Stimulated activated CD4-positive, alpha-beta T cell treated with anti-CD3 and anti-CD28 coated beads, Interleukin-15, amount 100 ng/mL, for 1 hour (primary cell): ENCODE measurements at places on chromosomes 16 and 17.
A peak's percentile ranks its signal among the peaks of the same experiment; 100 is the strongest.

DNA sequence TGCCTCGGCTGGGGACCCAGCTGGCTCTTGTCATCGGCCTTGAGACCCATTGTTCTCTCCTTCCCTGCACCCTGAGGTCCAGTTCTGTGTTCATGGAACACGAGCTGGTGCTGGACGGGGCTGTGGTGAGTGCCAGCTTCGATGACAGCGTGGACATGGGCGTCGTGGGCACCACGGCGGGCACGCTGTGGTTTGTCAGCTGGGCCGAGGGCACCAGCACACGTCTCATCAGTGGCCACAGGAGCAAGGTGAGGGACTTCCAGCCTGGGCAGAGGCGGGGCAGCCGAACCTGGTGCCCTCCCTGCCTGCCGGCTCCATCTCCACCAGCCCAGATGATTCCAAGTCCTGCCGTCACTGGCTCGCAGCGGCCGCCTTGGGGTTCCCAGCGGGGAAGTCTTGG lies 5.3 kb upstream of the RHOT2 start:
- no peak for DNase-seq

- DNase-seq = peak; percentile 44
These were observed 3.0 kb downstream of the UBALD2 start for GRCh38 chr17:76268015-76268749.

DNA sequence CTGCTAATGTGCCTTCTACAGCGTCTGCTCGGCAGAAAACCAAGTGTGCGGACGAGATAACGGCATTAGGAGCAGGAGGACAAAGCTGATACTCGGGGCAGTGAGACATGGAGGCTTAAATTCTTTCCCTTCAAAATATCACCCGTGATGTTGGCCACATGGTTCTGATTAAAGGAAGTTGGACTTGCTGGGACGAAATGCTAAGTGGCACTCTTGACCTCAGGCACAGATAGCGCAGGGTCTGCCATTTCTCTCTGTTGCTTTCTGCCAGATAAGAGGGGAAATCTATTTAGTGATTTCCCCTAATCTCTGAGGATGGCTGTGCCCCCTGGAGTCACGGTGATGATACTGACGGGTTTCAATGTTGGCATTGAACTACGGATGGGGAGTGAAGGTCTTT lies 509.6 kb upstream of the EEF2KMT start:
- DNase-seq = no peak

GRCh38 chr16:59088431-59088830 lies 354.3 kb upstream of the GOT2 start:
- no peak for DNase-seq

- DNase-seq = no peak
These were observed 16.0 kb upstream of the NUDT16L1 start for GRCh38 chr16:4677390-4677789.

- DNase-seq = no peak
These were observed 2.9 kb upstream of the SIRT7 start for GRCh38 chr17:81920612-81921536.

DNA sequence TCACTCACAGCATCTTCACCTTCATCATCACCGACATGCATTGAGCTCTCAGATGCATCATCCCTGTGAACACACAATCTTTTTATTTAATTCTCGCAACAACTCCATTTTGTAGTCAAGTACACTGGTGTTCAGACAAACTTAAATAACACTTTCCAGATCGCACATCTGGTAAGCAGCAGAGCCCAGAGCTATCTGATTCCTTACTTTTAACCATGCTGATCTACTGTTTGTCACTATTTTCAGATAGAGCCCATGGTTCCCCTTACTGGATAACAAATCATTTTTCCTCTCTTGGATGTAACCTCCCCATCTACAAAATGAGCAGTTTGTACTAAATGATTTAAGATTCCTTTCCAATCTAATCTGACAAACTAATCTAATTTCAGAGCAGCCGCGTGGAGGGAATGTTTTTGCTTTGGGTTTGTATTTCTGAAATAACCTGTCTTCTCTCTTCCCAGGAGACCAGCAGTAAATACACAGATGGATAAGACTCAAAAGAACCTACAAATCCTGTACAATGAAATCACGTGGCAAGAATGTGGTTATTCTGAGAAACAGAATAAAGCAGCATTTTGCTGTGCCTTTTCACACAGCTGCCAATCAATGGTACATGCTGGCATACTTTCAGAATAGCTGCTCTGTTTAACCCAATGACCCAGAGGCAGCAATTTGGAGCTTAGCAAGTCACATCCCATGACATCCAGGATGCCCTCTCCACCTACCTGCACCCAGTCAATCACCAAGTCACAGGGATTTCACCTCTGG lies 72.9 kb upstream of the CCL2 start:
- DNase-seq = no peak

DNA sequence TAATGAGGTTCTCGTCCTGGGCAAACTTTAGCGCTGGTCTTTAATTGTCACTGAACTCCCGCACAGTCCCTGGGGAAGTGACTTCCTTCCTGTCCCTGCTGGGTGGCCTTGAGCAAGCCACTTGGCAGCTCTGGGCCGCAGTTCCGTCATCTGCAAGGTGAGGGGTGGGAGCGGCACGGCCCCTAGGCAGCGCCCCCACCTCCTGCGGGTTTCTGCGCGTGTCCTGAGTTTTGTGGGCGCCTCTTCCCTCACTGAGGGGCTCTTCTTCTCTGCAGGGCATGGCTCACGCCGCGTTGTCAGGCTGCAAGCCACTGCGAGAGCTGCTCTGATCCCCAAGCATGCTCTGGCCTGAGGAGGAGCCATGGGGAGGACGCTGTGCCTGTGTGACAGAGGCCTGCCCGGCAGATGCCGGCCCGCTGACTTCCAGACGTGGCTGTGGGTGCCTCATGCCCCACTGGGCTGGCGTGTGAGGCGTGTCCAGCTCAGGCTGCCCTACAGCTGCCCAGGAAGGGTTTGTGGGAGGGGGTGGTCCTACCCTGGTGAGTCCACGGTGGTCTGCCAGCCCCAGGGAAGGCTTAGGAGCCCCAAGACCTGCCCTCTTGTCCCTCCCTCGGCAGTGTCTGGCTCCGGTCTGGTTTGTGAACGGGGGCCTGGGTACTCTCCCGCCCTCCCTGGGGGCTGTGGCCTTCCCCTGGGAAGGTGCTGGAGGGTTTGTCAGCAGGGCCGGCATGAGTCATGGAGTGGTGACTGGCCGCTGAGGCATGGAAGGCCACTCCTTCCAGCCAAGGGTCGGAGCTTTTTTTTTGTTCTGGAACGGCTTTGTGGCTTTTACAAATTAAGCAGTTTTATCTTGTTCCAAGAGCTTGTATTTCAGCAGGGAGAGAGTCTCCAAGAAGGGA lies 182.0 kb downstream of the SEC14L1 start:
- no peak for DNase-seq

DNA sequence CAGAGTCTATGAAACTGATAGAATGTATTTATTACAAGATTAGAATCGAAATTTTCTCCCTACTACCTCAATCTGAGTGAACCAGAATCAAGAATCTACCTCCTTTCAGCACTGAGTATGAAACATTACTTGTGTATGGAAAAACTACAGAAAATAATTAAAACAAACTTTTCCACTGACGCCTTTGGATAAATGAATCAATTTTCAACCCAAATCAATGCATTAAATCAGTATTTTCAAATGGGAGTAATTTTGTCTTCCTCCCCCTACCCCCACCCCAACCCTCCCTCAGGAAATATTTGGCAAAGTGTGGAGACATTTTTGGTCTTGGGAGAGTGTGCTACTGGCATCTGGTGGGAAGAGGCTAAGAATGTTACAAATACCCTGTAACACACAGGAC lies 7.8 kb upstream of the ABCA10 start:
- DNase-seq = no peak

DNA sequence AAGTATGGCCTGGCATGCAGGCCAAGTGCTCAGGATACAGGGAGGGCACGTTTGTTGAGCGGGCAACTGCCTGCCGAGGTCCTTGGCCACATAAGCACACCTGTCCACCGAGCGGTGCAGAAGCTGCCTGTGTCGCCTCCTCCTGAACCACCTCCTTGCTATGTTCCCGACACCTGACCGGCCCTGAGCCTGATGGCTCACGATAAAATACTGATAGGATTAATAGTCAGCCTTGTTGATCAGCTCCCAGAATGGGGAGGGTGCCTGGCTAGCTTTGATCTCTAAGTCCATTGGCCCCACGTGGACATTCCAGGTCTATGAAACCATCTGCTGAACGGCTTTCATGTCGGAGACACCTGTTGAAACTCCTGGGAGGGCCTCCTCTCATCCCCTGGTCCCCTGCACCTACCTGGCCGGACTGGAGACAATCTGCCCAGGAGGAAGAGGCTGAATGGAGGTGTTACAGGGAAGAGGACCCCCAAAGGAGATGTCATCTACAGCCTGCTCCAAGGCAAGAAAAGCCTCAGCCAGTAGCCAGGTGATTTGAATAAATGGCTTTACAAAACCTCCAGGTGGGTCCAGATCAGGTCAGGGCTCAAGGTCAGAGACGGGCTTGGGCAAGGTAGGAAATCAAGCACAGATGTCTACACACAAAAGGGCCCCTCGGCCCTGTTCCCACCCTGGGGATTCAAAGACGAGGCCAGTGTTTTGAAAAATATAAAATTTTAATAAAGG lies 33.4 kb downstream of the AXIN2 start:
- no peak for DNase-seq

GRCh38 chr16:65666132-65666941 lies 544.5 kb upstream of the CDH11 start:
- DNase-seq = no peak

GRCh38 chr16:29760567-29761279 lies 14.9 kb upstream of the C16orf54 start:
- DNase-seq = no peak

- DNase-seq = no peak
These were observed 22.7 kb upstream of the CPSF4L start for GRCh38 chr17:73284354-73284753.

- no peak for DNase-seq
These were observed 1.5 kb upstream of the GSE1 start for GRCh38 chr16:85611444-85612190.

- no peak for DNase-seq
These were observed 57.0 kb downstream of the RAI1 start for GRCh38 chr17:17737961-17738894.

- no peak for DNase-seq
These were observed 195.4 kb downstream of the XYLT1 start for GRCh38 chr16:17275076-17276009.

DNA sequence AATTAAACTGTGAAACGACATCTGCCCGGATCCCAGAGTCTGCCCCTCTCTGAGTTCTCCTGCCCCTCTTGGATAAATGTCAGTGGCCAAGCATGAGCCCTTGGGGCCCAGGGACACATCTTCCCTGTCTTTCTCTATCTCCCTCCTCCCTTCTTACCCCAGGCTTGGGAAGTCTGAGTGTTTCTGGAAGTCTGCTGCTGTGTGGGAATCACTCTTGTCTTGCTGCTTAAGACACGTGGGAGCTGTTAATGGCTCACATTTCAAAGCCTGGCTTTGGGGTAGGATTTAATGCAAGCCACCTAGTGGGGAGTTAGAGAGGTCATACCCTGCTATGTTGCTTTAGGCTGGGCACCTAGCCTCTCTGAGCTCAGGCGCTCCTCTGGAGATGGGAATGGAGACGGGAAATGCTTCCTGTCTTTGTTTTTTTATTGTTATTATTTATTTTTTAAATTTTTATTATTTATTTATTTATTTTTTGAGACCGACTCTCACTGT lies 218.5 kb upstream of the CIBAR2 start:
- no peak for DNase-seq

- no peak for DNase-seq
These were observed 141.8 kb downstream of the KATNIP start for GRCh38 chr16:27691721-27692120.

DNA sequence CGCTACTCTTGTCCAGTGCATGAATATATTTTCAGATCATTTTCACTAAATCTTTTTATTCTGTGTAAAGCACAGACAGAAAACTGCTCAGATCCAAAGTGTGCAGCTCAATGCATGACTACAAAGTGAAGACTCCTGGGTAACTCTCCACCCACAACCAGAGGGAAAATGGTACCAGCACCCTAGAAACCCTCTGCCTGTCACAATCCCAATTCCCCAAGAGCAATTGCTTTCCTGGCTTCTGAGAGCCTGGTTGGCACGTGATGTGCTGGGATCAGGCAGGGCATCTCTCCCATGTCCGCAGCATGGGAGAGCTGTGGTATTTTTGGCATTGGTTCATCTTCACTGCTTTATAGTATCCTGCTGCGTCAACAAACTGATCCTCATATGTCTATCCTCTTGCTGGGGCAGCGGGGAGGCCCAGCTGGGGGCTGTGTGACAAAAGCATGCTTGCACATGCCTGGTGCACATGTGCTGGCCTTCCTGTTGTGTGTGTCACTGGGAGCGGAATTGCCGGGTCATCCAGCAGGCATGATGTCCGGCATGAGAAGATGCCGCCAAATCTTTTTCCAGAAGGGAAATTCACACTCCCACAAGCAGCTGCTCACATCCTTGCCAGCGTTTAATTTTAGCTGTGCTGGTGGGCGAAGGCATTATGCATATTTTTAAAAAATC lies 278.9 kb upstream of the FOXF1 start:
- no peak for DNase-seq

- DNase-seq = no peak
These were observed 12.1 kb upstream of the CD300LD start for GRCh38 chr17:74604200-74604599.

GRCh38 chr16:19411298-19411697 lies 6.4 kb upstream of the TMC5 start:
- no peak for DNase-seq

DNA sequence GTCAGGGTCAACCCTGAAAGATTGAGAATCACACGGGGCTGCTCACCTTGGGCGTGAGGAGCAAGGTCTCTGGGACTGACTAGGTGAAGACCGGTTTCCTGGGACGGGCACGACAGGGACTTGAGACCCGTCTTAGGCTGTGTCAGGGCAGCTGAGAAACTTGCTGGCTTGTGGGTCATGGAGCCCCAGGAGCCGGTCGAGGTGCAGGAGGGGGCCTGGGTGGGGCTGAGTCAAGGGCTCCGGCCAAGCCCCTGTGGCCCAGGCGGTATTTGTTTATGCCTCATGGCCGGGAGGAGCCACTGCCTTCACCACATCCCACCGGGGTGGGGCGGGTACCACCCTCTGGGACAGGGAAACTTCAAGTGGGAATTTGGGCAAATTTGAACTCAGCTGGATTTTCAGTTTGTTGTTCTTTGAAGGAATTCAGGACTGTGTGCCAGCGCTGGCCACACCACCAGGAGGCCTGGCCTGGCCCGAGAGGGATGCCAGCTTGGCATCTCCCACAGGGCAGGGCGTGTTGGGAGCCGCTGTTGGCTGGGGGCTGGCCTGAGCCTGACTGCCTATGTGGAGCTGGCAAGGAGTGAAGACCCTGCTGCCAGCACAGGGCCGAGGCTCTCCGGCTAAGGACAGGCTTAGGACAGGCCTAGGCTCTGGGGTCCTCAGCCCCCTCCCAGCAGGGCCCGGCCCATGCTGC lies 116.1 kb downstream of the METRNL start:
- DNase-seq = no peak

DNA sequence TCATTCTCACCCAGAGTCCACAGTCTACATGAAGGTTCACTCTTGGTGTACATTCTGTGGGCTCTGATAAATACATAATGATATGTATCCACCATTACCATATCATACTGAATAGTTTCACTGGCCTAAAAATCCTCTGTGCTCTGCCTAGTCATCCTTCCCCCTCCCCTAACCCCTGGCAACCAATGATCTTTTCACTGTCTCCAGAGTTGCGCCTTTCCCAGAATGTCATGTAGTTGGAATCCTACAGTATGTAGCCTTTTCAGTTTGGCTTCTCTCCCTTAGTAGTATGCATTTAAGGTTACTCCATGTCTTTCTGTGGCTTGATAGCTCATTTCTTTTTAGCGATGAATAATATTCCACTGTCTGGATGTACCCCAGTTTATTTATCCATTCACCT lies 101.3 kb downstream of the NOG start:
- DNase-seq = no peak

GRCh38 chr16:8678068-8678927 lies 3.9 kb downstream of the ABAT start:
- DNase-seq = no peak

GRCh38 chr17:71869841-71870545 lies 250.8 kb upstream of the SOX9 start:
- DNase-seq = no peak
